Stimulated activated CD4-positive, alpha-beta T cell treated with anti-CD3 and anti-CD28 coated beads, Interleukin-12 subunit alpha, Interleukin-12 subunit beta, amount 100 ng/mL, for 48 hours (primary cell): ENCODE measurements at places on chromosomes 7 and 10.

- DNase-seq, result no peak
These were observed 25.0 kb downstream of the RBM28 start for GRCh38 chr7:128318691-128319090.

DNA sequence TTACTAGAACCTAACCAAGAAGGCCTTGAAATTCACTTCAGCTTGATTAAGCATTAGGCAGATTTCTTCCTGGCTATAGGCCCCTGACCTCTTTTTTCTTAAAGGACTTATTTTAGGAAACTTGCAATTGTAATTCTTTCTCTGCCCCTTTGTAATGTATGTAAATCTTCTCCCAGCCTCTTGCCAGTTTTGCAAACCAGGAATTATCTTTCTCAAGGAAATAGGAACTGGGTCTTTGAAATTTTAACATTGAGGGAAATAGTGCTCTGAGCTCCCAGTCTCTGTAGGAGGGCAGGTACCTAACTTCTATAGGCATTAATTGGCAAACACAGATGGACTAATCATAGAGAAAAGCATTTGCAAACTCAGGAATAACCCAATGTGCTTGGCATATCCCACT lies 342.7 kb downstream of the THSD7A start:
- DNase-seq, result no peak

GRCh38 chr10:86878983-86879713 lies 78.3 kb downstream of the MMRN2 start:
- no peak for DNase-seq

GRCh38 chr10:17756557-17757217 lies 4.7 kb downstream of the TMEM236 start:
- DNase-seq, result no peak

DNA sequence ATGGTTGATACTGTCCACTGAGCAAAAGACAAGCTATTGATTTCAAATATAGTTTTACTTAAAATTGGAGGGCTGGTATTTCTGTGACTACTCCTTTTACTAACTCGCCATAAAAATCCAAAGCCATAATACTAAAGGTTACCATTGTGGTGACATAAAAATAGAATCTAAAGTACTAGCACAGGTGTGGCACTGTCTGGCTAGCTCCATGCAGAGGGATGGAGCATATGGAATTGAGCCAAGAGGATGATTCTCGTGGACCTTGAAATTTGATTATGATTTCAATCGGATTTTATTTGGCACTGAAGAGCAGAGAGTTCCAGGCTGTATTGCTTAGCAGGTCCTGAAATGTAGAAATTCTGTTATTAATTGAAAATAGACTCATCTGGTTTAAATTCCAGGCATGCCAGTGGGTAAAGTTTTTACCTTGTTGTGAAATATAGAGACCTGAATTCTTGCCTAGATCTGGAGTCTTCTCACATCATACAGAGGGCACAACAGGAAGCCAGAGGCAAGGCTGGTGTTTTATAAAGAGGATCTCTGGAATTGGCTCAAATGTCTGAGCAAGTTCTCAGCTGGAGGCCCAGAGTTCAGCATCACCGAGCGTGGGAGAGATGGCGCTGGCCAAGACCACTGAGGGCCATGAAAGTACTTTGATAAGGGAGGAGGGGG lies 29.9 kb upstream of the DLD start:
- no peak for DNase-seq

DNA sequence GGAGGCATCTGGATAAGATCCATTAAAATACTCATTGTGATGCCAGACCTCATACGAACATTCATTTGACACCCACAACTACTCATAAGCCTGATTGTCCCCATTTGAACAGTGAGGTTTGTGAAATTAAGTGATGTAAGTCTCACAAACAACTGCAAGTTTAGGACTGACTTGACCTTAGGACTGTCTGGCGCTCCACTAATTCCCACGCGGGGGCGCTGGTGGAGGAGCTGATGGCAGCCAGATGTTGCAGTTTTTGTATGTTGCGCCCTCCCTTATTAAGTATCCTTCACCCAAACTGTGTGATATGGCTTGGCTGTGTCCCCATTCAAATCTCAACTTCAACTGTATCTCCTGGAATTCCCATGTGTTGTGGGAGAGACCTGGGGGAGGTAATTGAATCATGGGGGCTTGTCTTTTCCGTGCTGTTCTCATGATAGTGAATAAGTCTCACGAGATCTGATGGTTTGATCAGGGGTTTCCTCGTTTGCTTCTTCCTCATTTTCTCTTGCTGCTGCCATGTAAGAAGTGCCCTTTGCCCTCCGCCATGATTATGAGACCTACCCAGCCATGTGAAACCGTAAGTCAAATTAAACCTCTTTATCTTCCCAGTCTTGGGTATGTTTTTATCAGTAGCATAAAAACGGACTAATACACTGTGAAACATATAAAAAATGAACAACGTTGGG lies 20.3 kb upstream of the TIAL1 start:
- no peak for DNase-seq

DNA sequence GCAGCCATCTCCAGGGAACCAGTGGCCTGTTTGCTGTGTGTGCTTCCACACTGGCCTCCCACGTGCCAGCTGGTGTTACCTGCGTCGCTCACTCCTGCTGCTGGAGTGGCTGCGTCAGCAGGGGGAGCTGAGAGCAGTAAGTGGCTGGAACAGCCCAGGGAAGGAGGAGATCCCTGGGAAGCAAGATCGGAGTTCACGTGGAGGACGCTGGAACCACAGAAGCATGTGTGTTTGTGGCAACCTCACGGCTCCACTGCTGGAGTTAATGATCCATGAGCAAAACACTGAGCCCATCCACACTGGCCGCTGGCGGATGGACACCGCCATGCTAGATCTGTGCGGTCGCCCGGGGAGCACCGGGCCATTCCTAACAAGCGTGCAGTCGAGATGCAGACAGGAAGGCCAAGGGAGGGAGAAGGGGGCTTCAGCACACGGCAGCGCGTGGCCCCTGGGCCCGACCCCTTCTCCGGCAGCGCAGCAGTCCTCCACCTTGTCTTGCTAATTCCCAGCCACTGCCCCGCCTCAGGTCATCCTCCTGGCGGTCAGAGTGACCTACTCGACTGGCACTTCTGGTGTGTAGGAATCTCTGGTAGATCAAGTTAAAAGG lies 68.5 kb upstream of the EEPD1 start:
- DNase-seq, result no peak

- DNase-seq, result no peak
These were observed 9.4 kb upstream of the GATA3 start for GRCh38 chr10:8044908-8045725.

DNA sequence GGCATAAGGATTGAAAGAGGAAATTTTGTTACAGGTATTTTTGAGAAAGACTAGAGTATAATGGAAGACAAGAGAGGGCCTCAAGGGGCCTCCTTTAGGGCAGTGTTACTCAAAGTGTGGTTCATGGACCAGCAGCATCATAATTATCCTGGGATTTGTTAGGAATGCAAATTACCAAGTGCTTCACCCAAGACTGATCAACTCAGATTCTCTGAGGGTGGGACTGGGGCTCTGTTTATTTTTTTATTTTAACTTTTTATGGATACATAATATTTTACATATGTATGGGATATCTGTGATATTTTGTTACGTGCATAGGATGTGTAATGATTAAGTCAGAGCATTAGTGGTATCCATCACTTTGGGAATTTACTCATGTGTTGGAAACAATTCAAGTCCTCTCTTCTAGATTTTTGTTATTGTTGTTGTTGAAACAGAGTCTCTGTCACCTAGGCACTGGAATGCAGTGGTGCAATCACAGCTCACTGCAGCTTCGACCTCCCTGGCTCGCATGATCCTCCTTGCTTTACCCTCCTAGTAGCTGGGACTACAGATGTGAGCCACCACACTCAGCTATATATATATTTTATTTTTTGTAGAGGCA lies 2.2 kb upstream of the KCTD7 start:
- DNase-seq, result no peak
